ENCODE measurements at places on chromosomes 12 and 14.

GRCh38 chr12:93913845-93914244 is 234.5 kb upstream of the PLXNC1 start:
- DNase-seq: no peak

GRCh38 chr12:75289753-75290152 is 40.4 kb downstream of the CAPS2 start:
- DNase-seq: no peak

DNA sequence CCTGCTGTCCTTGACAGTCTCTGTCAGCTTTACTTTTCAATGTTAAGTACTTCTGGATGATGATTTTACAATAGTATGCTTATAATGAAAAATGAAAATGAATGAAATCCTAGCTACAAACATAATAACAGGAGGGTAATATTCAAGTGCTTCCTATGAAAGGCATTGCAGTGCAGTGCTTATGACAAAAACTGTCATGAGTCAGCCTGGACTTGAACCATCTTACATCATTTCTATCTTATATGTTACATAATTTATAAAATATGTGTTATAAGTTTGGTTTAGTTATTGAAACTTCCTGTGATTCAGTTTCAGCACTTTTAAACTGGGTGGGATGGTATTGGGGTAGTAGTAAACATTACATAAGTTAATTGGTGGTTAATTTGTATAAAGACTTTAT is 451.7 kb downstream of the TMEM117 start:
- no peak for DNase-seq

- peak; percentile 19 for DNase-seq
Measured at GRCh38 chr14:58151133-58152013, 640 bp downstream of the ARMH4 start.

DNA sequence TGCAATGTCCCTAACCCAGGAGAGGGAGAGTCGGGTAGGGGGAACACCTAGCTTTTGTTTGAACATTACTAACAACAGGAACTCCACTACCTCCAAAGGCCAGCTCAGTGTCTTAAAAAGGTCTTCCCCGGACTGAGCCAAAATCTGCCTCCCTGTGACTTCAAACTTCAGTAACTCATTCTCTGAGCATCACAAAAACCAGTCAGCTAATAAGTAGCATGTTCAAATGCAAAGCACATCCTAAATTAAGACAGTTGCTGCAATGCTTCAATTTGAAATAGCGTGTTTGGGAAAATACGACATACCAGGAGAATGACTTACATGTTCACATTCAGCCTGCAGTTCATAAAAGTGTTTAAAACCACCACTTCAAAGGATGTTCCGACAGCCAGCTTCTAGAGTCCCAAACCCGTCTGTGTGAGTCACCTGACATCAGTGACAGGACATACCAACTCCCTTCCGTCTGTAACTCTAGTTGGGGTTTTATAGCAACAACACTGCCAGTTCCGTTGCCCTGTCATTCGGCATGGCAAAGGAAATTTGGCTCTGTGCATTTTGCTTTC is 13.0 kb downstream of the ZFP36L1 start:
- DNase-seq: peak; percentile 38

- peak; percentile 45 for DNase-seq
Measured at GRCh38 chr14:65303190-65303898, 109.2 kb upstream of the FUT8 start.

DNA sequence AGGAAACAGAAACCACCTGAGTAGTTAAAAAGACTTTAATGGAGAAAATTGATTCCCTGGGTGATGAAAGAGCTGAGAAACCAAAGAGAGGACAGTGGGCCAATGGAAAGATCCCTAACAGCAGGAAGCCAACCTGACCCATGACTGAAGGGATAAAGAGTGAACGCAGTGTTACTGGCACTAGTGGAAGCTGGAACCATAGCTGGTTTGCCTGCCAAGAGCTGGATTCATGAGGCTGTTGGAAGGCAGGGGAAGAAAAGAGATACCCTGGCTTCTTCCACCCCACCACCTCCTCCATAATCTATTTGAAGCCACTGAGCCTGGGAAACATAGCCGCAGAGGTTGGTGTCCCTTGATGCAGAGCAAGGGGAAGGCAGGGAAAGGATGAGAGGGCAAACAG is 125.5 kb upstream of the PRKD1 start:
- no peak for DNase-seq

DNA sequence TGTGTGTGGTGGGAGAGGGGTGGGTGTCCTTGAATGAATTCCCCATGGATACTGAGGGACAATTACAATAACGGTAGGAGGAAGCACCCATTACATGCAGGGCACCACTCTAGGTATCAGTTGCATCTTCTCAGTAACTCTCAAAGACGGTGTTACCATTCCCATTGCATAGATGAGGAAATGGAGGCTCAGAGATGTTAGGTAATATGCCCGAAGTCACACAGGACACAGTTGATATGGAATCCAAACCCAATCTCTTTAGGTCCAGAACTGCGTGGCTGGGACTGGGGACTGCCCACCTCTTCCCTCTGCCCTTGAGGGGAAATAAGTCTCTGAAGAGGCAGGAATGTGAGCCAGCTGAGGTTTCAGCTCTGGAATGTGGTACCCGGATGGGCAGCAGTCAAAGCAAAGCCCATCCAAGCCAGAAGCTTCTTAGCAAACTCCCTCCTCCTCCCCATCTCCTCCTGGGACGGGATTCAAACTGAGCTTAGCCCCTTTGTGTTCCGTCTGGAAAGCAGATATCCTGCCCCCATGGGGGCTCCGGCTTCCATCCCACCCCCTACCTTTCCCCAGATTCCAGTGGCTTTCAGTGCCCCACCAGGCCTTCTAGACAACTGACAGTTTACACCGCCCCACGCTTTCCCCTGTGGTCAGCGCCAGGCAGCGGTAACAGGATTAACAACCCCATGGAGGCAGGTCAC is 187.5 kb downstream of the RBM19 start:
- no peak for DNase-seq

DNA sequence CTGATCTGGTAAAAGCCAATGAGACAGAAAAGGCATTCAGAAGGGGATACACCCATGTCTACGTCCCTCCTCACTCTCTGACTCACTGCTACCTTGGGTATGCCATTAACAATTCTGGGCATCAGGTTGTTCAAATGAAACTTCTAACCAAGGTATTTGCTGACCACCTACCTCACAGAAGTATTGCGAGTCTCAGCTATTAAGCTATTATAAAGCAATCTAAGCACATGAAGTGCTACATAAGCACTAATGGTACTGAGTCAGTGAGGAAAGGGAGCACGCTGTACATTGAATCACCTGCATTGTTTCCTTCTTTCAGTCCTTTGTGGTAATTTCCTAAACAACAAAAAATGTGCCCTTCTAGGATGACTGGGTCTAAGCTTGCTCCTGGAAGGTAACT is 62.8 kb upstream of the CCDC91 start:
- no peak for DNase-seq

- DNase-seq: no peak
Measured at GRCh38 chr12:42468921-42469320, 120.6 kb downstream of the PRICKLE1 start.

- DNase-seq: no peak
Measured at GRCh38 chr14:83163016-83163415, 1629.4 kb upstream of the SEL1L start.

DNA sequence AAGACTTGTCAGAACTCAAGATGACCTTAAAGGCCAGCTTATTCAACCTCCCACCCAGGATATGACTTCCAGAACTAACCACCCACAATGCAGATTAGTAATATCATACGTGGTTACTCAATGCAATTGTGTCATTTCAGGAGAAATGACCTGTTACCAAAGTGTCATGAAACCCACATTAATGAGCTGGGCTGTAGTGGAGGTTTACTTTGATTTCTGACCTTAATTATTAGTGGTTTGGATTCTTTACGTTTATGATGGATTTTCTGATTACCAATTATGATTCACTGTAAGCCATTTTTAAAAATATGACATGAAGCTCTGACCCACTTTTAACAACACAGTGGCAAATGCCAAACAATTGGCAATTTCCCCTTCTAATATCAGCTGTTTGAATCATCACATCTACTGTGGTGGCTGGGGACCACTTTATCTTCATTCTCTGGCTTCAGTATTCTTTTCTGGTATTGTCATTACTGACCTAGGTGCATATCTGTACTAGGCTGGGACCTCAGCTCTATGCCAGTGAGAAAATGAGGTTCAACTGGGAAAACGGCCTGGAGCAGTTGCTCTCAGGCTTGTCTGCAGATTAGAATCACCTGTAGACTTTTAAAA is 223.3 kb downstream of the RGS6 start:
- DNase-seq: no peak

GRCh38 chr12:108298761-108299275 is 40.3 kb downstream of the CMKLR1 start:
- no peak for DNase-seq

DNA sequence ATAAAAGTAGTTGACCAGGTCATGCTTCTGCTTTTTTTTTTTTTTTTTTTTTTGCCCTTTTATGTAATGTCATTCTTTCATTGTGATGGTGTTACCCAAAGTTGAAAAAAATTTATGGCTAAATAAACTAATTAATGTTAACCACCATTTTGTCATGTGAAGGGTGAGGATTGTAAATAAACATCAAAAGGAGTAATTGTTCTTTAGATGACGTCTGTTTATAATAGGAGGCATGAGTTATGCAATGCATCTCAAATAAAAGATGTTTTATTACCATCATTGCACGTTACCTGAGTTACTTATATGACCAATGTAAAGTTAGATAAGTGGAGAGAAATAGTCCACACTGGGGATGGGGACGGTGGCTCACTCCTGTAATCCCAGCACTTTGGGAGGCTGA is 349.9 kb upstream of the PDE3A start:
- DNase-seq: peak; percentile 16

GRCh38 chr14:73633116-73634010 is 11.4 kb upstream of the DNAL1 start:
- DNase-seq: peak; percentile 38

DNA sequence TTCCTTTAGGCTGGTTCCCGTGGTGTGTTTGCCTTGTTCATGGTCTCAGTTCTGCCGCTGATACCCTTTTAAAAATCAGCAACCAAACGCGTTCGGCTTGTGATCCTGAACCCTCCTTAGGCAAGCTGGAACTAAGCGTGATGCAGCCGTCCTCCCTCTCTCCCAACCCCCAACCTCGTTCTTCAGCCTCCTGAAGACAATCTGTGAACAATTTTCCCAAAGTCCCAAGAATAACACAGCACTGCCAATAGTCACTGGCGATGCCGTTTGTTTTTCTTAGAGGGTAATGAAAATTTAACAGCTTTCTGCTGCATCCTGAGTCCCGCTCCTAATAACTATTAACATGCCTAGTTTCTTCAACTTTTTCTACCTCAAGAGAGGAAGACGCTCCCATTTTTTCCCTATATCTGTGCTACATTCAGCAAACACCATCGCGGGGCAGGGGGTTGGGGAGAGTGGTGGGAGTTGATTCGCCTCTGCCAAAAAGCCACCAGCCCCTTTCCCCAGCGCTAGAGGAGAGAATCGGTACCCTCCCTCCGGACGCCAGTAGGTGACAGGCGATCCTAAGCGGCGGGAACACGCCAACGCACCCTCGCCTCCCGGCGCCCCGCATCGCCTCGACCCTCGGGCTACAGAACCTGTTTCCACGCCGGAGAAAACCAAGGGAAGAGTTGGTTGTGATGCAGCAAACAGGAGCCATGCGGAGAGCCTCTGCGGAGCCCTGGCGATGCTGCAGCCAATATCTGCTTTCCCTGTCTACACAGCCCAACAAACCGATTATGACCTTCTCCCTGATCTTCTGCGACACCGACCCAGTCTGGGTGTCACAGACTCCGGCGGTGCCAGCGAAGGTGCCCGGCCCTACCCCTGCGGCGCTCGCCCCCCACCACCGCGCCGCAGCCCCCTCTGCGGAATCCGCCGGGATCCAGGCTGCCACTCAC is 752 bp downstream of the PRICKLE1 start:
- DNase-seq: no peak
